Peyer's patch (tissue), 4 donors: ENCODE measurements at places on chromosomes 11 and 22. TPM values are rescaled to one million over a fixed set of nuclear protein-coding genes. Genes with fewer than 3 reads are reported as not detected.

KRTAP5-10 gene
- total RNA-seq = not detected

GRCh38 chr11:34344768-34345539 is 12.9 kb downstream of the ABTB2 start:
- peak; percentile 69 for DNase-seq

GRCh38 chr11:65491614-65492386 is 7.0 kb upstream of the MALAT1 start:
- DNase-seq = peak; percentile 88

GRCh38 chr11:64129403-64129802 is 36.5 kb downstream of the MACROD1 start:
- DNase-seq = no peak

- no peak for DNase-seq
These were observed at the start of gene PNPLA2 for GRCh38 chr11:818396-819128. Gene PNPLA2 (plus strand): TSS chr11:818914. CDS start chr11:819719, 805 bp downstream.
